Fibroblast of gingiva (primary cell): ENCODE measurements at places on chromosomes 4 and X.

DNA sequence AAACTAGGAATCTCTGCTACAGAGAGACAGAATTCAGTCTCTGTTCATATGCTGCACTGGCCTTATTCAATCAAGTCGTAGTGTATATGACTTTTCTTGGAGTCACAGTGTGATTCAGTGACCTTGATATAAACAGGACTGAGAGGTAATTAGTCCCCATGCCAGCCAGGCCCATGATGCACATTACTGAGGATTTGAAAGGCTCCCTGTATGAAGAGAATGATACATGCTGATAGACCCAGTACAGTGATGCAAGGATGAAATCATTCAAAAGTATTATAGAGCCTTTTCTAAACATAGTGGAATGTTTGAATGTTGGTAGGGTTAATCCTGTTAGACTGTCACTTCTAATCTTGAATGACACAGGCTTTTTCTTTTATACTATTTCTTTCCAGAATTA is 34.1 kb downstream of the ANXA3 start:
- no peak for DNase-seq

DNA sequence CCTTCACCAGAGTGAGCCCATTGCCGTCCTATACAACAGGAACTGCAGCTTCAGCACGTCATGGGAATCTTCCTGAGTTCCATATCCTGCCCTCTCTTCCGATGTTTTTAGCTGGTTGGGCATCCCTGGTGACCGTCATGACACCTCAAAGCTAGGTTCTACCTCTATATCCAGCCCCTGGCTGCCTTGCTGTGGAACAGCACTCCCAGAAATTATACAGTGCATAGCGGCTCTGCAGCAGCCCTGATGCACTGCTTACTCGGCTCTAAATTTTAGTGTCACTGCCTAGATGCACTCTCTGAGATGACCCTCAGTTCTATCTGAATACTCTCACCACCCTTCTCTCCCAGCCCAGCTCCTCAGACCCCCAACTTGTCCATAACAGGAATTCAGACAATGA is 44.3 kb downstream of the ARHGEF38 start:
- no peak for DNase-seq

DNA sequence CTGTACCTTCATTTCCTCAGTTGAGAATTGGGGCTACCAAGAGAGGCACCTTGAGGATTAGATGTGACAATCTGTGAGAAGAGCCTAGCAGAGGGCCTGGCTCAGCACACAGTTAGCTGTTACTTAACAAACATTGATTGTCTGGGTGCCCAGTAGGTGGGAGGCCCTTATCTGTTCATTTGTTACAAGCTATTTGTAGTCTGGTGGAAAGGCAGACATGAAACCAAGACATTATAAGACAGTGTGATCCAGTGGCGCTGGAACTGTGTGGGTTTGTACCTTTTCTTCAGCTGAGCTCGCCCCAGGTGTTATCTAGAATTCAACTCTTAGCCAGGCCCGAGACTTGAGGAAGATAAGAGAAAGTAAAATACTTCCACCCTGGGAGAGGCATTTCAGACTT is 16.9 kb downstream of the AKAP4 start:
- no peak for DNase-seq

DNA sequence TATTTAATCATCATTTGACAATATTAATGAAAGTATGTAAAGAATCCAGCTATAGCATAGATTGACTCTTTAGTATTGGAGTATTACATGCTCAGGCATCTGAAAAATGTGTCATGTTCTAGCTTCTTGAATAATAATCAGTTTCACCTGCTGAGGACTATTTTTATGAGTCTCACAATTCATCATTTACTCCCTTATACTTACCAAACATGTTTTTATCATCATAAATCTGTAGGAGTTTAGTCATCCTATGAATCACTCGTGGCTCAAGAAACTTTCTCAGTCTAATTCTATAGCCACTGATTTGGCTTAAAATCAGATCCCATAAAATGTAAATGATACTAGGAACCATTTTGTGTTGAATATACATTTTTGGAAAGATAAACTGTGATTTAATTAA is 1616.1 kb downstream of the C4orf33 start:
- no peak for DNase-seq

DNA sequence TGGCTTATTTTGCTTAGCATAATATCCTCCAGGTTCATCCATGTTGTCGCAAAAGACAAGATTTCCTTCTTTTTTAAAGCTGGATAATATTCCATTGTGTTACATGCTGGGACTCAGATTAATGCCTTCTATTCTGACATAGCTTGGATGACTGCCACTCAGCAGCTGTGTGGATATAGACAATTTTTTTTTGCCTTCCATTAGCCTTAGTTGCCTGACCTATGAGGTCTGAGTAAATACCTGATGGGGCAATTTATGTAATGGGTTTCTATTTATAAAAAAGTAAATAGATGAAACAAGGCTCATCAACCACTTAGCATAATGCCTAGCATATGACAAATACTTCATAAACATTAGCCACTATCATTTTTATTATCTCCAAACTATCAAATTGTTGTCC is 515.4 kb downstream of the ZNF674 start:
- no peak for DNase-seq

DNA sequence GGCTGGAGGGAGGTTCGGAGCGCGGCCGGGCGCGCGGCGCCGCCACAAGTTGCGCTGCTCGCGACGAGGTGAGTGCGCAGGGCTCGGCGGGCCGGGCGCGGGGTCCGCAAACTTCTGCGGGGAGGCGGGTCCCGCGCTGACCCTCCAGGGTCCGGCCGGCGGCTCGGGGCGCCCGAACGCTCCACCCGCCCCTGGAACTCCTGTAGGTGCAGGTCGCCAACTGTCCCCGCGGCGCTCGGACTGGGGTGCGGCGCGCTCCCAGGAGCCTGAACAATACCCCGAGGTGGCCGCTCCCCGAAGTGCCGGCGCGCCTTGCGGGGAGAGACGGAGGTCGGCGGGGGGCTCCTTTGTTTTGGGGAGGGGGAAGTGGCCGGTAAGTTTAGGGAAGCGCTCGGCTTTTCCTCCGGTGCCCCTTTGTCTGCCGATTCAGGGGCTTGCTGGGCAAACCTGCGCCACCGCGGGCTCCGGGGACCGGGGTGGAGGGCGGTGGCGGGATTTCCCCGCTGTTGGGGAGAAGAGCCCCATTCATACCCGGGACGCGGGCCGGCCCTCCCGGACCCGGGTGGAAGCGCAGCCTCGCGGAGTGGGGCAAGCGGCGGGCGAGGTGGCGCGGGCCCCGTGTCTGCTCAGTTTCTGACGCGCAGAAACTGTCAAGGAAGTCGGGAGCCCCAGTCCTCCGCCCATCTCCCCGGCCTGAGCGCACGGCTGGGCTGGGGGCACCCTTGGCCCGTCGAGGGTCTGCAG is 694 bp downstream of the TBL1X start:
- no peak for DNase-seq

DNA sequence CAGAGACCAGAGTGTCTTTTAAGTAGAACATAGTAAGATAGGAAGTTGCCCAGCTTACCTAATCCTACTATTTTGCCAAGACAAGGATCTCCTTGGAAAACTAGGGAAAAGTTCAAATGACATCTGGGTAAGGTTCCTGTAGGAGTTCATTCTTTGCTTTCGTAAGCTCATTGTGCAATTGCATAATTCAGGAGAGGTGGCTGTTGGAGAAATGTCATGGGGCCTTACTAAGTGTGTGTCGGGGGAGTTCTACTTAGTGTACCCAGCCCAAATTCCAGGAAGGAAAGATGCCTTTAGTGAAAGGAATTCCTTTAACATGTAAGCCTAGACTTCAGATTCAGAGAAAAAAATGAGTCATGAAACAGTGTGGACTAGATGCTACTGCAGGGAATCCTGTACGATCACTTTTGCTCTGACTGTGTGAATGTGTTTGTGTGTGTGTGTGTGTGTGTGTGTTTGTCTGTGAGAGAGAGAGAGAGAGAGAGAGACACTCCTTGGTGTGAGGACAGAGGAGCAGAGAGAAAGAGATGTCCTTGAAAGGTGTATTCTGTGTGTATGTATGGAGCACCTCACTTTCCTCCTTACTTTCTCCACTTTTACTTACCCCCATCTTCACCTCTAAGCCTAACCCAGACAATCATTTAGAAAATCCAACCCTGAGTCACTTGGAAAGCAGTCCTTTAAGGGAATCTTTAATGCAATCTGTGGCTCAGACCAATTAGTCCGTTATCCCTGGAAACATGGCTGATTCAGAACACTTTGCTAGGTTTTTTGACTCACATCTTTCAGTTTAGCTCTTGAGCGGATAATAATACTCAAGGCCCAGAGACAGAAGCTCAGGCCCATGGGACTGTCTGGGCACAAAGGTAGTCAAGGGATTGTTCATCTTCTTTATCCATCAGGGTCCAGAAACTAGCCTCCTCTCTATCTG is 114.5 kb upstream of the ACSL4 start:
- peak; percentile 93 for DNase-seq

GRCh38 chrX:140918398-140919038 is 83.9 kb upstream of the SPANXB1 start:
- DNase-seq, result peak; percentile 47

- DNase-seq, result peak; percentile 13
Measured at GRCh38 chr4:98343626-98344025, 82.4 kb downstream of the RAP1GDS1 start.

GRCh38 chr4:88043586-88044340 is 36.3 kb downstream of the PKD2 start:
- DNase-seq, result no peak

DNA sequence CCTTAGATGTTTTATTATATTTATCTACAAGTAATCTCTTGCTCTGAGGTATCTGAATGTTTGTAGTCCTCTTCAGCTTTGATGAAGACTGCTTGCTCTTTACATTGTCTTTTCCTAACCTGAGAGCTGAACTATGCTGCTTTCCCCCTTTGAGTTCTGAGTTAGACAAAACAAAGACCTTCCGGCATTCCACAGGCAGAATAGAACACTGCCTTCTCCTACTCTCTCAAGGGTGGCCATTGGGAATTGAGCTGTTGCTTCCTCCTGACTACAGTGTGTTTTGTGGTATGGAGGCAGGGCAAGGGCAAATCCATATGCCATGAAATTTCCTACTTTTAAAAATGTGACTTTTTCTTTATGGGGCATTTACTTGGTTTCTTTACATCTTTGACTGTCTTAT is 841.0 kb downstream of the FAM133A start:
- DNase-seq, result no peak

- no peak for DNase-seq
Measured at GRCh38 chrX:10420134-10420533, 200.3 kb downstream of the MID1 start.

- DNase-seq, result no peak
Measured at GRCh38 chr4:161919442-161920220, 244.2 kb downstream of the FSTL5 start.

DNA sequence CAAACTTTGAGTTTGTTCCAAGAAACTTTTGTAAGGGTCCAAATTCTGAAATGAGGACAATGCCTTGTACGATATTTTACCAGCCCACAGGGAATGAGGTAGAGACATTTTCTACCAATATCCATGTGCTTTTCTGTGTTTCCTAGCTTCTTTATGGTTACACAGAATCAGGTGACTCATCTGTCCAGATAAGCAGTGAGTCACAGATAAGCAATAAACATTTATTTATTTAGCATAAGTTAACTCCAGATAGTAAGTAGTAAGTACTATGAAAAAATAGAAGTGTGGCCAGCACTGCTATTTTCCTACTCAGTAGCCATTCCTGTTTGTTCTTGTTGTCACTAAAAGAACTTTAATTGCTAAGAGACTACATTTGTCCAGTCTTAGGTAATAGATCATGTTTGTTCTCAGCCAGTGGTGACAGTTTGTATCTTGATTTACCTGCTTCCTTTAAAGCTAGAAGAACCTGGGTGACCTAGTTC is 7.4 kb downstream of the AFF1 start:
- no peak for DNase-seq

DNA sequence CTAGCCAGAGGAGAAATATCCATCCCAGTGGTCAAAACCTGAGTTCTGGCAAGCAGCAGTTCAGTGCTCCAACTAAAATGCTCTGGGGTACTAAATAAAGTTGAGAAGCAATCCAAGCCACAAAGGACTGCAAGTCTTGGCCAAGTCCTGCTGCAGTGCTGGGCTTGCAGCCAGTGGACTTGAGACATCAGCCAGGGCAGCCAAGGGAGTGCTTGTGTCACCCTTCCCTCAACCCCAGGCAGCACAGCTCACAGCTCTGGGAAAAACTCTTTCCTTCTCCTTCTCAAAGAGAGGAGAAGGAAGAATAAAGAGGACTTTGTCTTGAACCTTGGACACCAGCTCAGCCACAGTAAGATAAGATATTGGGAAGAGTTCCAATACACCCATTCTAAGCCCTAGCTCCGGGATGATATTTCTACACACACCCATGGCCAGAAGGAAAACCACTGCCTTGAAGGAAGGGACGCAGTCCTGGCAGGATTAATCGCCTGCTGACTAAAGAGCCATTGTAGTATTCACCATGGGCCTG is 99.8 kb downstream of the PTCHD1 start:
- peak; percentile 79 for DNase-seq

- DNase-seq, result no peak
Measured at GRCh38 chrX:8721536-8721935, 10.4 kb downstream of the ANOS1 start.

GRCh38 chr4:140904904-140905303 is 148.7 kb upstream of the TBC1D9 start:
- DNase-seq, result no peak

GRCh38 chr4:87901422-87901992 is 68.7 kb downstream of the MEPE start:
- DNase-seq, result peak; percentile 19

DNA sequence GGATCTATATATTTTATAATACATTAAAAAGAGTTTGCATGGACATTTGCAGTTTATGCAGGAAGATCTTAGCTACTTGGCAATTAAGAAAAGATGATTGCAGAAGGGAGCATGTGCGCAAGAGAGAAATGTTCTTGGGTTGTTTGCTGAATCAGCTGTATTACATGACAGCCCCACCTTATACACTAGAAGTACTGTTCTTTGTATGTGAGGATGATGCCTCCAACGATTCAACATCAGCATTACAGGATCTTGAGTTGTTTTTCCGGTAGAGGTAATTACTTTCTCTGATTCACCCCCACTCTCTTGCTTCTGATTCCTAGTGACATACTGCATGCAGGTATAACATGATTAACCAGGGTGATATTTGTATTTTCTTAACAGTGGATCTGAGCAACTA is 140.8 kb downstream of the PCDH7 start:
- DNase-seq, result no peak

- no peak for DNase-seq
Measured at GRCh38 chrX:123311486-123311885, 127.4 kb downstream of the GRIA3 start.

GRCh38 chrX:20378233-20378920 is 111.7 kb upstream of the RPS6KA3 start:
- no peak for DNase-seq

GRCh38 chr4:119040261-119040660 is 95.4 kb upstream of the MYOZ2 start:
- peak; percentile 42 for DNase-seq
